ENCODE measurements at places on chromosomes 4 and X.

DNA sequence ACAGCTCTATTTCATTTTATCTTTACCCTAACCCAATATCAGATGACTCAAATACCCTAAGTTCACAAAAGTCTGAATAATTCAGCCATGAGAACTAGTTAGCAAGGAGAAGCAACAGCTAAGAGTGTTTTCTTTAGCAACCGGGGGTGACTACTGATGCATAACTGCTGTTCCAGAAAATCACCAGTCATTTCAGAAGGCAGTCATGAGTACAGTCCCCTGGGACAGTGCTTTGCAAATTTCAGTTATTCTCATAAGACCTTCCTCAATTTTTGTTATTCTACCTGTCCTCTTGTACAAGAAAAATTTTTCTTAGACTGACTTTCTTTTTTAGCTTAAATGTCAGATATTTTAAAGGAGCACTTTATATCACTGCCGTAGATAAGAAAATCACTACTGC, 16.4 kb downstream of the BANK1 start:
- no peak for DNase-seq

GRCh38 chrX:110321670-110322069, 3.8 kb upstream of the AMMECR1 start:
- DNase-seq = no peak

GRCh38 chr4:29805245-29805644, 914.9 kb upstream of the PCDH7 start:
- DNase-seq = peak; percentile 68

GRCh38 chr4:124199755-124200154, 512.8 kb downstream of the ANKRD50 start:
- no peak for DNase-seq

- DNase-seq = no peak
Observed at GRCh38 chrX:47596256-47596655, 14.0 kb downstream of the TIMP1 start.

GRCh38 chr4:157702831-157703230, 470.0 kb downstream of the GASK1B start:
- no peak for DNase-seq

DNA sequence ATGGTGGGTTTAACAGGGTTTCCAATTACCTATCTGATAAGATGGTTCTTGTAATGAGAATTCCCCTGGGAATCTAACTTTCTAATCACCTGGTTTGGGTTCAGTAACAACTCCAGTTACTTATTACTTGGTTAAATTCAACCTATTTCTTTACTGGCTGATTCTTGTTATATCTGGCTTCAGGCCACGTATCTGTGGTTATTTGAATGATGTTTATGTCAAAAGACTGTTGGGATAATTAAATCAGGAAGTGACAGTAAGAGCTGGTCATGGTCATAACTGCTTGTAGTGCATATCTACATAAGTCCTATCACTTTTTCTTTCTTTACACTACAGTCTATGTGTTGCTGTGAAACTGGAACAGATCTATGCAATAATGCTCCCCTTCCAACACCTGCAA, 108.1 kb downstream of the MID1 start:
- DNase-seq = no peak

GRCh38 chr4:34181891-34182290, 2062.4 kb downstream of the ARAP2 start:
- no peak for DNase-seq

- no peak for DNase-seq
Observed at GRCh38 chr4:171629182-171629581, 184.0 kb upstream of the GALNTL6 start.

GRCh38 chr4:14841801-14842768, 160.2 kb upstream of the CPEB2 start:
- peak; percentile 7 for DNase-seq

DNA sequence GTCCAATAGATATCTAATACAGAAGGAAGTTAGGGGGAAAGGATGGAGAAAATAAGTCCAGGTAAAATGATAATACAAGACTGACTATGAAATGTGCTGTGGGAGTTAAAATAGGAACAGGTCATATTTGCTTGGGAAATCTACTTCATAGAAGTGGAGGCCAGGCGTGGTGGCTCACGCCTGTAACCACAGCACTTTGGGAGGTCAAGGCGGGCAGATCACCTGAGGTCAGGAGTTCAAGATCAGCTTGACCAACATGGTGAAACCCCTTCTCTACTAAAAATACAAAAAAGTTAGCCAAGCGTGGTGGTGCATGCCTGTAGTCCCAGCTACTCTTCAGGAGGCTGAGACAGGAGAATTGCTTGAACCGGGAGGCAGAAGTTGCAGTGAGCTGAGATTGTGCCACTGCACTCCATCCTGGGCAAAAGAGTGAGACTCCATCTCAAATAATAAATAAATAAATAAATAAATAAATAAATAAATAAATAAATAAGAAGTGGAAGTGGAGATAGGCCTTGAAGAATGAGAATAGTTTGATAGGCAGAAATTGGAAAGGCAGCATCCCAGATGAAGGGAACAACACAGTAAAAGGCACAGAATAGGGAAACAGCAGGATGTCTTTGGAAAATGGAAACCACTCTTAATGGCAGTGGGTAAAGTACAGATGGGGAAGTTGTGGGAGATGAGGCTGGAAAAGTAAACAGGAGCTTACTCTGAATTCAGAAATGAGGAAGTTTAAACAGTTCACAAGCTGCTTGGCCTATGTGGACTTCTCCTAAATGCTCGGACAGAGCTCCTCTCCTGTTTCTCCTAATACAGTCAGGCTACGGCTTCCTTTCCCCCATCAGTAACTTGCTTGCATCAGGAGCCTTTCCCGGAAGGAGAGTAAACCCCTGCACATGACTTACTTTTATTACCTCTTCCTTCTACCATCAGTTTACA, 15.1 kb upstream of the GK start:
- no peak for DNase-seq

DNA sequence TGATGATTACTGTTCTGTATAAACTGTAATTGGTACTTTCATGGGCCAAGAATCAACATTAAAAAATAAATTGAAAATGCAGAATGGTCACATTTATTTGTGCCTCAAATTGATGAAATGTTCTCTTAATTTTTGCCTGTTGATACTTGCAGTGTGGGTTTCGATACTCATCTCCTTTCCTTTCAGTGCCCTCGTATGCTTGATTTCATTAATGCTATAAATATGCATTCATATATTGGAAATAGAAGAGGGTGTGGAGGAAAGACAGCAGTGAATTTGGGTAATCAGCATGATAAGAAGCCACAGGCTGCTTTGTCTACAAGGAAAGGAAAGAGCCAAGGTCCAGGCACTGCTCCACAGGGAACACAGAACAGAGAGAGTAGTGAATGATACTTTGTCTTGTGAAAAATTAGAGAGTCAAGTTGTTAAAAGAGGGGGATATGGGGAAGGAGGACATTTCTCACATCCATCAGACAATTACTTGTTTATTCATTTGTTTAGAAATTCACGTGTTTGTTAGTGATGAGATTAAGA, 1.0 kb upstream of the DDX60 start:
- DNase-seq = no peak

- DNase-seq = peak; percentile 34
Observed at GRCh38 chrX:38664285-38664684, 102.9 kb downstream of the TSPAN7 start.

DNA sequence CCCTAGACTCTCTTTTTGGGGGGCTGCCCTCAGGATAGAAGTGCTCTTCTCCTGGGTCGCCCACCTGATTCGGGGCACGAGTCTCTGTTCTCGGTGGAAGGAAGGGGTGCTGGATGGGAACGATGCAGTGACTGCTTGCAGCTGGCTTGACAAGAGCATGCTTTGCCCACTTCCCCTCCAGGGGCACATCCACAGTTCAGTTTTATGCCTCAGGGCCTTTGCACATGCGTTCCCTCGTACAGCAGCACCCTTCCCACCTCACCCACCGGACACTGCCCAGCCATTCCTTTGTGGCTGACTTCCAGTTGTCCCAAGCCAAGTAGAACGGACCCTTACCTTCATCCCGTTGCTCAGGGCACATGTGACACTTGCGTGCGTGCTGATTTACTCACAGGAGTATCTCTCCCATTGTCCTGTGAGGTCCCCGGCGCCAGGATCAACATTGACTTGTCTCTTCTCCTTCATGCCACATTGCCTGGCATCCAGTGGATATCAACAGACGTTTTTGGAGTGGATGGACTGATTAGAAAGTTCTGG, 60.0 kb downstream of the C4orf50 start:
- DNase-seq = no peak

GRCh38 chrX:110251526-110251925, 66.4 kb downstream of the AMMECR1 start:
- no peak for DNase-seq

GRCh38 chrX:44152852-44153251, 179.7 kb upstream of the NDP start:
- DNase-seq = no peak

DNA sequence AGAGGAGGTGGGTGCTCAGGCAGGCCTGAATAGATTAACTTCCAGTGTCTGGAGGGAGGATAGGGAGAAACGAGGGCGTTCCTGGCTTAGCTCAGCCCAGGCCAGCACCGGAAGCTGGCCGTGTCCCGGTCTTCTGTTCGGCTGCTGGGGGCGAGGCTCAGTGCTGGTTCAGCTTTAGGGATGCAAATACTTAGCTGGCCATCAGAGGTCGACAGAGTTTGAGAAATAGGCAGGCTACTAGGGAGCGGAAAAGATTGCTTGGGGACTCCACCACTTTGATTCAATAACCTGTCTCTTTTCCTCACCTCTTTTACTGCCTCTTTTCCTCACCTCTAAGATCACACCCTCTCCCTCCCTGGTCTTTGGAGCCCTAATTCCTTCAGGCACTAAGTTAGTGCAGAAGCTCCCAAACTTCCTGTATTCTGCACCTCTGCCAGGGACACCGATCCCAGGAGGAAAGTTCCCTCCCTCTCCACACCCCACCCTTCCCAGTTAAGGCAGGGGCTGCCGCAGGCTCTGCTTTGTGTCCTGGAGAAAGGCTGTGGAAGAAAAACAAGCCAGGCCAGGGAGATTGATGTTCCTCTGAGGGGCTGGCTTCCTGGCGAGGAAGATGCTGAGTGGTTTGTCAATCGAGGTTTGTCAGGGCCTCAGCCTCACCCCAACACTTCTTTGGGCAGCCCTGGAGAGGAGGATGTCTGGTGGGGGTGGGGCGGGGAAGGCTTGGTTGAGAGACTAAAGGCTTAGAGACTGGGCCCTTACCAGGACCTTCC, 6.0 kb upstream of the EFNB1 start:
- DNase-seq = no peak

GRCh38 chr4:1058997-1059665, 47.7 kb downstream of the FGFRL1 start:
- DNase-seq = no peak

DNA sequence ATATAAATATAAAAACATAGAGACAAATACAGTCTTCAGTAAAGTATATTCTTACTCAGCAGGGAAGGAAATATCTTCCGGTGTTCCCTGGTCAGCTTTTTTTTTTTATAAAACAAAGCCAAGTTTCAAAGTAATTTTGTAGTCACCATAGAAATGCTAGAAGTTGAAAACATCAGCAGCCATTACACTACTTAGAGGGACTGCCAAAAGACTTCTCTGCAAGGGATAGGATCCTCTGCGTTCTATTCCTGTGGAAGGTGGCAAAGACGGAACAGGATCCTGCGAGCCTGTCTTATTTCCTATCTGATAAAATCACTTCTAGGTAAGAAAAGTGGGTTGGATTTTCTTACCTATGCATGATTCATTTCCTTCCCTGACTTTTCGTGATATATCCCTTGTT, 19.4 kb downstream of the CLDN22 start:
- DNase-seq = no peak

DNA sequence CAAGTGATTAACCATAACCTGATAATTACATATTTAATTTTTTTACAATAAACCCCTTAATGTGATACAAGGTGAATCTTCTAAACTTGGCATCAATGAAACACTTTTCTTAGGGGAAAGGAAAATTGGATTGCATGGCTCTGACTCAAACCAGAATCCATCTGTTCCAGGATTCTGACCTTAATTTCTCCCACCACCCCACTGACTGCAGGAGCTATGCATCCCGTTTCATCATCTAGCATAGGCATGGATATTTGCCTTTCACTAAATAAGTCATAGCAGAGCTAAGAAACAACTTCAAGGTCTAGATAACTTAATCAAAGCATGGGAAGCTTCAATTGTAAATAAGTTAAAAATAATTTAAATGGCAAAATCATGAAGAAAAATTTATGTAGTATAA, 156.3 kb downstream of the BTC start:
- DNase-seq = no peak

DNA sequence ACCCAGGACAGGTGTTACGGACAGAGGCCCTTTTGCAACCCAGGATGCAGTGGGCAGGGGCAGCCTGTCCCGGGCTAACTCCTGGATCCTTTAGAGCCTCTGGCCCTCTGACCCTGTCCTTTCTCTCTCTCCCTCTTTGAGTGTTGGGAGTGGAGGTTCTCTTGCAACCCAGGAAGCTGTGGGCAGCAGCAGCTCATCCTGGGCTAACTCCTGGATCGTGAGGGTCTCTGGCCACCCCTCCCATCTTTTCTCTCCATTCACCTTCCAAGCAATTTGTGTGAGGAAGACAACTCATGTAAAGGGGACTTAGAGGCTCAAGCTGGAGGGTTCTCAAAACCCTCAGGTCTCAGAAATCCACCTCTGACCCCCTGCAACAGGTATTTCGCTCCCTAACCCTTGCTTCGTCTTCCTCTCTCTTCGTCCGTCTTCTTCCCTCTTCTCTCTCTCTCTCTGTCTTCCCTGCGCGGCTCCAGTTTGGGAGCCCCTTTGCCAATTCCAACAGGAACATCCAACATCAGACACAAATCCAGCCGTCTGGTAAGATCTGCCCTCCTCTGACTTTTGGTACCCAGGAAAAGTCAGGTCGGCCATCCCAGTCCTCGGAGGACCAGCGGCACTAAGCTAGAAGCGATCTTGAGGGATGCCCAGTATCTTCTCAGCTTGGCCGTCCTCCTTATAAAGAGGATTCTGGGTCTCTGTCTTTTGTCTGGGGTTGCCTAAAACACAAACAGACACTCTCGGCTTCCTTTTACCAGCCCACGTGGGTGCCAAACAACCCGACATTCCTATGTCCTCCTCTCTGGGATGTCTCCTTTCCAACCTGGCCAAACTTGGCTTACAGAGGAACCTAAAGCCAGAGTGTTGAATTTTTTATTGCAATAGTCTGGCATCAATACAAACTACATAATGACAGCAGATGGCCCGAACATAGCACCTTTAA, 7.9 kb downstream of the ASMTL start:
- DNase-seq = no peak

GRCh38 chr4:152087335-152087734, 326.5 kb upstream of the GATB start:
- DNase-seq = no peak

- no peak for DNase-seq
Observed at GRCh38 chr4:125482822-125483221, 168.1 kb downstream of the FAT4 start.
